T-helper 9 cell (primary cell): ENCODE measurements at places on chromosomes 13 and 19.

DNA sequence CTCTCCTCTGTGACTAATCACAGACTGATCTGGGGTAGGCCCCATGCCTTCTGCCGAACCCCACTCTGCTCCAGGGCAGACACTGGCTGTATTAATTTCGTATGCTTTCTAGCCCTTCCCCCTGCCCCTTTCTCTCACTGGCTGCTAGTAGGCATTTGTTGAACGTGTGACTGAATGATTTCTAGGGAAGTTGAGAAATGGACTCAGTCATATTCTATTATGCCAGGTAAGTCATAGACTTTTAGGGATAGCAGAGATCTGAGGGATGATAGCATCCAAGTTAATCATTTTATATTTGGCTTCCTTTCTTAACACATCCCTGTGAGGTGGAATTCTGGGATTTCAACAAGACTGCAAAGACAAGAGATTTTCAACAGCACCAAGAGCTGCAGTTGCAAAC, 166.4 kb downstream of the FGF9 start:
- DNase-seq: no peak

- no peak for DNase-seq
Observed at GRCh38 chr13:100176801-100177400, 88.0 kb downstream of the PCCA start.

DNA sequence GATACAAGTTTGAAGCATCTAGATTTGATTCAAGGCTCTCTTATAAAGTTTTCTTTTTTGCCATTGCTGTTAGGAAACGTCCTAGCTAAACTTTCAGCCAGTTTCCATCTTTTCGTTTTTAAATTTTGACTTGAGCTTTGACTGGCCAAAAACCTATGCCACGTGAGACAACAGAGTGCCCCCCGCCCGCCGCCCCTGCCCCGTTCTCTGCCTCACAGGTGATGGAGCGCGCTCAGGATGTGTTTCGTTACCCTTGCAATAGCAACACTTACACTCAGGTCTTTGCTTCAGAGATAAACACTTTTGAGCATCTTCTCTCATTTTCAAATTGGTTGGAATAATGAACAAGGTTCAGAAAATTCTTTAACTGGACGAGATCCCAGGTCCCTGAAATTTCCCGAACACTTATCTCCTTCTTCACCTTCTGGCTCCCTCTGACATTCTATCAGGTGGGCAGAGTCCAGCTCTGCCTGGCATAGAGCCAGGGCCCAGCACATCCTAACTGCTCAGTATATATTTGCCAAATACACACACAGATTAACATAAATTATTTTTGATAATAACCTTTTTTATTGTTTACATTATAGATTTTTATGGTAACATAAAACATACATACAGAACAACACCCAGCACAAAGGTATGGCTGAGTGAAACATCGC, 301.1 kb downstream of the IRS2 start:
- no peak for DNase-seq

- DNase-seq: peak; percentile 55
Observed at GRCh38 chr13:26254583-26255111, 718 bp downstream of the CDK8 start.

DNA sequence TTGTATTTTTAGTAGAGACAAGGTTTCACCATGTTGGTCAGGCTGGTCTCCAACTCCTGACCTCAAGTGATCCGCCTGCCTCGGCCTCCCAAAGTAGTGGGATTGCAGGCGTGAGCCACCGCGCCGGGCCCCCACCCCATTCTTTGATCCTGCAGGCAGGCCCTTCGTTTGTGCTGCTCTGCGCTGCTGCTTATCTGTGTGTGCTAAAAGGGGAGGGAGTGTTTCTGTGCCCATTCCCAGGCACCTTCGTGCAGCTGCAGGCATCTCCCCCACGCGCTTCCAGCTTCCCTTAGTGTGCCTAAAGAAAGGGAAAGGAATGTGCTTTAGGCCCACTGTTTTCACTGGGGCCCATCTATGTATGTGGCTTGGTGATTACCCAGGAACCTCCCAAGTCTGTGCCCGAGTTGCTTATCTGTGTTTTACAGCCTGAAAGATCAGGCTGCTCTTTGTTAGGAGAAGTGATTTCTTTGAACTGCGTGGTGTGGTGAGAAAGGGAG, 27.2 kb downstream of the EPN1 start:
- no peak for DNase-seq

GRCh38 chr13:49245101-49245500, 2.6 kb upstream of the CDADC1 start:
- no peak for DNase-seq
